ENCODE measurements at places on chromosomes 16 and 17.

- no peak for DNase-seq
Observed at GRCh38 chr17:38341035-38341721, 2.6 kb downstream of the GPR179 start.

- no peak for DNase-seq
Observed at GRCh38 chr17:1169221-1169928, 10.4 kb downstream of the ABR start.

DNA sequence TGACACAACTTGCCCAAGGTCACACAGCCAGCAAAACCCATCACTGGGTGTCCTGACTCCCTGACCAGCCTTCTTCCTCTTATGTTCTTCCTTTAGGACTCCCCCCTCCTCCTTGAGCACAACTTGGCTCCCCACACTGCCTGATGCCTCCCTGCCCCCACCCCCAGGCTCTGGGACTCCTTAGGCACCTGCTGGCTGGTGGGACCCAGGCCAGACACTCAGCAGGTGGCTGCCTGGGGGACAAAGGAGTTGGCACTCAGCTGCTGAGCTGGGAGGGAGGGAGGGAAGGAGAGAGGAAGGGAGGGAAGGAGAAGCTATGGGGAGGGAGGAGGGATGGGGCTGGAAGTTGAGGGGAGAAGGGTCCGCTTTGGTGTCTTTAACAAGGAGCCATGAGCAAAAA lies 8.0 kb downstream of the SEZ6 start:
- no peak for DNase-seq

DNA sequence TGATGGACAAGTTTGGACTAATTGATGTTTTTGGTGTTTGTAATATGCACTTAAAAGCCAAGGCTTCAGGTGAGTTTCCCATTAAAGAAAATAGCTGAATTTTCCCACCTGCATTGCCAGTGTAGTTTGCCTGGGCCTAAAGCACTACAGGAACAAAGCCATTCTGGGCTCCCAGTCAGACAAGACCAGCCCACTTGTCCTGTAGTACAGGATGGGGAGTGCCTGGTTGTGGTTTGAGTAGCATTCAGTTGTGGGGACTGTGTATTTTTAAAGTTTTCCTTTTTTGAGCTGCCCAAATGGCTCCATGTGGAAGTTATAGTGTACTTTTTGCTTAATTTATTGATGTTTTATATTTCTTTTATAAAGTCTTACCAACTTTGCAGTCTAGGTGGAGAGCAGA lies 91.7 kb downstream of the TANGO6 start:
- no peak for DNase-seq

- no peak for DNase-seq
Observed at GRCh38 chr17:63976702-63977101, 4.0 kb upstream of the SCN4A start.

- no peak for DNase-seq
Observed at GRCh38 chr16:67858500-67858899, 11.0 kb upstream of the CENPT start.

DNA sequence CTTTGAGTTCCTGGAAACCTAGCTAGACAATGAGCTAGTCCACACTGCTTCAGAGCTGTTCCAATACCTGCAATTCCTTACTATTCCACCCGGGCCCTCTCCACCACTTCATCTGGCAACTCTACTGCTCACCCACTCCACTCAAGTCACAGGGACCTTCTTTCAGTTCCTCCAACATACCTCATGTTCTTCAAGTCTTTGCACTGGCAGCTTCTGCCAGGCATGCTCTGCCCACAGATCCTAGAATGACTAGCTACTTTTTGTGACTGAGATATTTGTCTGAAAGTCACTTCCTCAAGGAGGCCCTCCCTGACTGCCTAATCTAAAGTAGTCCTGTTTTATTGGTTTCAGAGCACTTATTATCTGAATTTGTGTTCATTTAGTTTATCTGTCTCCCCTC lies 86.4 kb downstream of the TEX14 start:
- DNase-seq, result peak; percentile 37

DNA sequence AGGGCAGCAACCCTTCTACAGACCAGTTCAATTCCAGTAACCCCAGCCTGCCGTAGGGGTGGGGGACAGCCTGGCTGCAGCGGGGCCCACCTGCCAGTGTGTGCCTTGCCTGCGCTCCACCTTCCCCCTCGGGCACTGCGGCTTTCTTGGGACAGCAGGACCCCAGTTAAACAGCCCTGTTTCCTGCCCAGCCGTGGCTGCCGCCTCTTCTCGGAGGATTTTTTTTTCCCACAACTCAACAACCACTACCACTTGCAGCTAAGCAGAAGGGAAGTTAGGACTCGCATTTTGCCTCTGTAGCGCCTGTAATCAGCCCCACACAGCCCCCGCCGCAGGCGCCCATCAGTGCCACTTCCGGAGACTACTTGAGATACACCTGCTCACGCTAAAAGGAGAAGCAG lies 76.1 kb downstream of the RAI1 start:
- peak; percentile 26 for DNase-seq

DNA sequence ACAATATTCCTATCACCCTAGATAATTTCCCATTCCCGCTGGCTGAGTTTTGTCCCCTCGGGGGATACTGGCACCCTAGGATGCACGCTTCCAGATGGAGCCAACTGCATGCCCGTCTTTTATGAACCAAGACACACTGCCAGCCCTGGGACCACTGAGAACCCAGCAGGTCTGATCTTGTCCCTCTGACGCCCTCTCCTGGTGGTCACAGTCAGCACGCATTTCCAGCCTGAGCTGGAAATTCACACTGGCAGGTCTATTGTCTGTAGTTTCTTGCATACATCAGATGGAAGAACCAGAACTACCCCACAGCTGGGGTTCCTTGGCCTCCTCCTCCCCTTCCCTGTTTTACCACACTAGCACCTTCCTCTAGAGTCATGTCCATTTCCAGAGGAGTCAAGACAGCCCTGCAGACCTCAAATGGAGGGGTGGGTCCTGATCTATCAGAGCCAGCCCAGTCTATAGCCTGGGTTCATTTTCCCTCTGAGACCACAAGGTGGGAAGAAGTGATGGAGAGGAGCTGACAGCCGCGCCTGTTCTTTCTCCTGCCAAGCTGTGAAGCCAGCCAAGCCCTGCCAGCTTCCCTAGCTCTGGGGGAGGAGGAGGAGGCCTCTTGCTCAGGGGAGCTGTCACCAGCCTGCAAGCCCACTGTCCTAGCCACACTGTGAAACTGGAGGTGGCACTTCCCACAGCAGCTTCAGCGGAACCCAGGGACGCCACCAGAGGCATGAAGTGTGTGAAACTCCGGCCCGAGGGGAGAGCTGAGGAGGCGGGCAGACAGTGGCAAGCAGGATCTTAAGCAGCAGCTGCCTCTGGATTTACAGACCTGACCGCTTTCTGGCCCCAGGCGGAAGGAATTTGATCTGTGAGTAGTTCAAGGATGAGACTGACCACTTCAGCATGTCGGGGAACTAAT lies 29.3 kb downstream of the MXRA7 start:
- peak; percentile 25 for DNase-seq

DNA sequence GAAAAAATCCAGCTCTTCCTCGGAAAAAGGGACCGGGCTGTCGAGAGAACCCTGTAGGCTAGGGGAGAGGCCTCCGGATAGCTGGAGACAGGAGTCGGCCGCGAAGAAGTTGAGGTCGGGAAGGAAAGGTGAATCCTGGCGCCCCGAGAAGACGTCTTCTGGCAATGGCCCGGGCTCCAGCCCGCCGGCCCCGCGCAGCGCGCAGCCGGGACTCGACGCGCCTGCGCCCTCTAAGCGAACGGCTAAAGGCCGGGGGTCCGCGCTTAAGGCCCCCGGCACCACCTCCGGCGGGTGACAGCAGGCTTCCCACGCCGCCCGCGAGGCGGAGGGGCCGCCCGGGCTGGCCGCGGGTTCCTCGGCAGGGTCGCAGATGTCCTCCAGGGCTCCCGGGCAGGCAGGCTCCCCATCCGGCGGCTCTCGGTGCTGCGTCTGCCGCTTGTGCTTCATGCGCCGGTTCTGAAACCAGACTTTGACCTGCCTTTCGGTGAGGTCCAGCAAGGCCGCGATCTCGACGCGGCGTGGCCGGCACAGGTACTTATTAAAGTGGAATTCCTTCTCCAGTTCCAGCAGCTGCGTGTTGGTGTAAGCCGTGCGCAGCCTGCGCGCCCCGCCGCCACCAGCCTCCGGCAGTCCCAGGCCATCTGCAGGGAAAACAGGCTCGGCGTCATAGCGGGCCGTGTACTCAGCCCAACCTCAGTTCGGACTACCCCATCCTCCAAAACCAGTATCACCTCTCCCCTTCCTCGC lies 1.6 kb downstream of the HOXB2 start:
- peak; percentile 50 for DNase-seq

DNA sequence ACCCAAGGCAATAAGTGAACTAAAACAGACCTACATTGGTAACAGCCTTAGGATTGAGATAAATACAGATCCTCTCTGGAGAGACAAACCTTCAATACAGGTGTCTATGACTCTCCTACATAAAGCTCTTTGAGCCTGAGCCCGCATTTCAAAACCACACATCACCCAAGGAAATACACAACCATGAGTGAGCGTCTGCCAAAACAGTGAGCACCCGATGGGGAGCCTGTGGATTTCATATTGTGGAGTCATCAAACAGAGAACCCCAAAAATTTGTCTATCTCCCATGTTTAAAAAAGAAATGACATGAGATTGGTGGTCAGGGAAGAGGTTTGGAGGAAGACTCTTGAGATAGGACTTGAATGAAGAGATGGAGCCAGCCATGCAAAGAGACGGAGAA lies 102.2 kb upstream of the LHX1 start:
- no peak for DNase-seq
